Activated effector memory CD4-positive, alpha-beta T cell treated with anti-CD3 and anti-CD28 coated beads, Interleukin-2, amount 50 U/mL, for 16 hours (primary cell): ENCODE measurements at places on chromosomes 4 and X.

DNA sequence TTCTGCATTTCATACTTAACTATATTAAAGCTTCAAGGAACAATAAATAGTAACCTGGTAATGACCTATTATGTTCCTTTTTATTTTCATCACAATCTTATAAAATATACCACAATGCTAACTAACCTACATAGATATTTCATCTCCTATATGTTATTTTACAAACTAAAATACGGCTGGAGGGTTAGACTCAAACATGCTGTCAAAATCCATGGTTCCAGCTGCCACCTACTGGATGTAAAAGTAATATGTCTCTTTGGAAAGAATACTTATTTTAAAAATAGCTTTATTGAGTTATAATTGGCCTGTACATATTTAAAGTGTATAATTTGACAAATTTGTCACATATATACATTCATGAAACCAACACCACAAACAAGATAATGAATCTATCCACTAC is 15.0 kb downstream of the RGN start:
- DNase-seq: no peak

DNA sequence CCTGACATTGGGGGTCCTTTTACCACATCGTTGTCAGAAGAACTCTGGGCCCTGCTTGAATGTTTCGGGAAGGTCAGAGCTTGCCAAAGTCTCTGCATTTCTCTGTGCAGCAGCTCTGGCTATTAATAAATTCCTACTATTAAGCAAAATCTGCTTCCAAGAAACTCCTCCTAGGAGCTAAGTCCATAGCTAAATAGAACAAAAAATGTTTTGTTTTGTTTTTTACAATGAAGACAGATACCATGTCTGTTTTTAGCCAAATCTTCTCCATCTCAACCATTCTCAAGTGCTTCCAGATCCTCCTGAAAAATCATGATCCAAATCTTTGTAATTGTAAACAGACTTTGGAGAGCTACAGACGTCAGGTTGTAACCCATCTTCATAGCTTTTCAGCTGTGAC is 161.6 kb downstream of the SPATA18 start:
- DNase-seq: no peak

DNA sequence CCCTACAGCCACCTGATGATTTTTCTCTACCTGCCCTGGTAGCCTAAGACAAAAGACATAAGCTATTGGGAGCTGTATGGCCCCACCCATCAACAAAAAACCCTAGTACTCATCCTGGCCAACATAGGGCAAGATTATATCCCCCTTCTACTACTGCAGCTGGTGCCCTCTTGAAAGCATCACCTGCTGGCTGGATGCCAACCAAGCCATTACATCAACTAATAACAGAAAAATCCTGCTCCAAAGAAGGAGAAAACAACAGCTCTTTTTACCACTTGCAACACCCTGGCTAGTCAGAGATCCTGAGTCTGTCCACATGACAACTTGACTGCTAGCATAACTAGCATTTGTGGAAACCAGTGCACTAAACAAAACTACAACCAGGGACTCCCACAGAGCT is 43.6 kb upstream of the UPRT start:
- DNase-seq: no peak

DNA sequence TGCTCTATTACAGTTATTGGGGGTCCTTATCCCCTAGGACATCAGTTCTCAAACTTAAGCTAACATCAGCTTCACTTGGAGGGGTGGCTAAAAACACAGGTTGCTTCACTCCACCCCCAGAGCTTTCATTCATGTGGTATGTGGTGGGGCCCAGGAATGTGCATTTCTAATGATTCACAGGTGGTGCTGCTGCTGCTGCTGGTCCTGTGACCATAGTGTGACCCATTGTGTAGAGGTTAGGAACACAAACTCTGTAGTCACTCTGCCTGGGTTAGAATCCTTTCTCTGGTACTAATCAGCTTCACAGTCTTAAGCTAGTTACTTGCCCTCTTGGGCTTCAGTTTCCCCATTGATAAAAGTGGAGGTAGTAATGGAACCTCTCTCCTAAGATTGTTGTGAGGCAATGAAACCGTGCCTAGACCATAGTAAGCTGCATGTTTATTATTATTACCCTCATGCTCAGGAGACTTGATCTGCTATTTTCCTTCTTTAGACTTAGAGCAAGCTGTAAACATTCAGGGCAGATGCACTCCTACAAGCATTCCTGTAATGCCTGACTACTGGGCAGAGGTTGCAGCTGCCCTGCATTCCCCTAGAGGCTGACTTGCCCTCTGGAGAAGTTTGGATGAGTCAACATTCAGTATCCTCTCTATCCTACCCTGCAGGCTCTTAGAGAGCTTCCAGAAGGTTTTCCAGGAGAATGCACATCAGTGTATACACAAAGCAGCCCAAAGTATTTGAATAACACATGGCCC is 94.1 kb upstream of the ACSL4 start:
- DNase-seq: no peak

GRCh38 chrX:101408532-101408841 is 465 bp downstream of the HNRNPH2 start:
- no peak for DNase-seq

DNA sequence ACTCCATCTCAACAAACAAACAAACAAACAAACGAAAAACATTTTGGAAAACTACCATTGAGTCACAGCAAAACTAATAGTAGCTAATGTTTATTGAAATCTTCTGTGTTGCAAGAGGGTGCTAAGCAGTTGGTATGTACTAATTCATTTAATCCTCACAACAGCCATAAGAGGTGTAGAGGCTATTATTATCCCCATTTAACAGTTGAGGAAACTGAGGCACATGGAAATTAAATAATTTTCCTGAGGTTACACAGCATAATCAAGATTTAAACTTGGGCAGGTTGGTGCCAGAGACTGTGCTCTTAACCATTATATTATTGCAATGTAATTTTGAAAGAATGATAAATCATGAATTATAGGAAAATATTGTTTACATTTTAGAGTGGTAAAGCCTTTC is 17.5 kb upstream of the RHOH start:
- no peak for DNase-seq

- DNase-seq: no peak
Observed at GRCh38 chr4:186348433-186348832, 82.4 kb downstream of the F11 start.

GRCh38 chr4:143402776-143403552 is 66.3 kb downstream of the GAB1 start:
- DNase-seq: no peak

- DNase-seq: no peak
Observed at GRCh38 chrX:12949205-12949926, 25.5 kb upstream of the TMSB4X start.

DNA sequence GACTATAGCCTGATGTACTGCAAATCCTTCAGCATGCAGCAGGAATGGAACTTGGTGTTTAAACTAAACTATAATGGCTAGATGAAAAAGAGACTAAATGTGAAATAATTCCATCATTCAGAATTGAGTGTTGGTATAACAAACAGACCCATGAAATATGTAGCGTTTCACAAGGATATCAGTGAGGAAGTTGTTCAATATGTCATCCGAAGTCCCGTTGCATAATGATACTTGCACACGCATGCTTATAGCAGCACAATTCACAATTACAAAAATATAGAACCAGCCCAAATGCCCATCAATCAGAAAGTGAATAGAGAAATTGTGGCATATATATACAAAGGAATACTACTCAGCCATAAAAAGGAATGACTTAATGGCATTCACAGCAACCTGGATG is 20.4 kb downstream of the MECP2 start:
- no peak for DNase-seq

DNA sequence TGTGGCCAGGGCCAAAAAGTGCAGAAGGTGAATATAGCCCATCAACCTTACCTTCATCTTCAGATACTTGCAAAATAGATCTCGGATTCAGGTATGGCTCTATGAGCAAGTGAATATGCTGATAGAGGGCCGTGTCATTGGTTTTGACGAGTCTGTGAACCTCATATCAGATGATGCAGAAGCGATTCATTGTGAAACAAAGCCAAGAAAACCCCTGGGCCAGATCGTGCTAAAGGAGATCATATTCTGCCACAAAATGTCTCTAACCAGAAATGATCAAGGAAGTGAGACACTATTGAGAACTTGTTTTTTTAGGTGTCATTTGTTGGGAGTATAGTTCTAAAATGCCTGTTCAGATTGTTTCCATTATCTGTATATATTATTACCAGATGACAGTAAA is 48.3 kb downstream of the PDK3 start:
- DNase-seq: no peak

GRCh38 chr4:103144926-103145325 is 45.3 kb upstream of the BDH2 start:
- no peak for DNase-seq

- no peak for DNase-seq
Observed at GRCh38 chr4:152734015-152734698, 45.4 kb downstream of the TIGD4 start.
